ENCODE measurements at places on chromosomes 6 and 20. TPM values are rescaled to one million over a fixed set of nuclear protein-coding genes. Genes with fewer than 3 reads are reported as not detected.

PPT2 gene
- total RNA-seq = 8.4 TPM

HLA-F gene
- total RNA-seq = 5.1 TPM

CALHM4 gene
- total RNA-seq = not detected

MATN4 gene
- total RNA-seq = 0.12 TPM

PRPH2 gene
- total RNA-seq = not detected

SAPCD1 gene
- total RNA-seq = 3.1 TPM

HAO1 gene
- total RNA-seq = not detected

GJA10 gene
- total RNA-seq = not detected

DZANK1 gene
- 2.1 TPM for total RNA-seq

CEP162 gene
- total RNA-seq = 1.7 TPM

TMEM217 gene
- 0.54 TPM for total RNA-seq

RNF144B gene
- 0.37 TPM for total RNA-seq

DNMT3B gene
- total RNA-seq = 4.3 TPM

All from A549 treated with AZD2906 at 1 μM for 4 hours (cell line).